ENCODE measurements at places on chromosomes 4 and X.

DNA sequence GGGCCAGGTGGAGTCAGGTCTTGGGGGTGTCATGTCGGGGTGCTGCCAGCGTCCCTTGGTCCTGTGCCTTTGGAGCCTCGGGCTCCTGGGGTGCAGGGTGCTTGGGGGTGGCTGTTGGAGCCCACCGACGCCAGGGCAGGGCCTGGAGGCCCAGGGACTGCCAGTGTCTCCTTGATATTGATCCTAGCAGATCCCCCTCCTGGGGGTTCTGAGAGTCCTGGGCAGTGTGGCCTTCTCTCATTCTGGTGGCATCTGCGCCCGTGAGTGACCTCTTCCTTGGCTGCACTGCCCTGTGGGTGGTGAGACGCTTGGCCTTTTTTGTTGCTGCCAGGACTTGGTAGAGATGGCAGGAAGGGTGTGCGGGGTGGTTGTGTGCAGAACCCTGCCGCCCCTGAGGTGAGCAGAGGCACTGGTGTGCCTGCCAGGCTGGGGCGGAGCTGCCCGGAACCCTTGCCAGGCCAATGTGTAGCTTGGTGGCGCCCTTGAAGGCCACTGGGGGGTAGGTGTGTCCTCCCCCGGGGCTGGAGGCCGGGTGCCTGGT, 7.0 kb downstream of the NAT8L start:
- DNase-seq = no peak

DNA sequence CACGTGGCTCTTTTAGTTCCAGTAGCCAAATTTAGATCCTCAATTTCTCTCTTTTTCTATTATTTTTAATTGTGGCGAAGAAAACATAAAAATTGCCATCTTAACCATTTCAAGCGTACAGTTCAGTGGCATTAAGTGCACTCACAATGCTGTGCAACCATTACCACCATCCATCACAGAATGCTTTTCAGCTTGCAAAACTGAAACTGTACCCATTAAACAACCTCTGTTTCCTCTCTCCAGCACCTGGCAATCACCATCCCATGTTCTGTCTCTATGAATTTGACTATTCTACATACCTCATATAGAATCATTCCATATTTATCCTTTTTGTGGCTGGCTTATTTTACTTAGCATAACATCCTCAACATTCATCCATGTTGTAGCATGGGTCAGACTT, 74.9 kb downstream of the METTL14 start:
- no peak for DNase-seq

GRCh38 chr4:159655547-159655946, 552.7 kb downstream of the RAPGEF2 start:
- no peak for DNase-seq

- no peak for DNase-seq
Observed at GRCh38 chr4:88745581-88746163, 48.0 kb upstream of the NAP1L5 start.

GRCh38 chr4:60173103-60173502, 1027.0 kb upstream of the ADGRL3 start:
- DNase-seq = no peak

- DNase-seq = no peak
Observed at GRCh38 chr4:36446275-36446674, 164.9 kb downstream of the DTHD1 start.

DNA sequence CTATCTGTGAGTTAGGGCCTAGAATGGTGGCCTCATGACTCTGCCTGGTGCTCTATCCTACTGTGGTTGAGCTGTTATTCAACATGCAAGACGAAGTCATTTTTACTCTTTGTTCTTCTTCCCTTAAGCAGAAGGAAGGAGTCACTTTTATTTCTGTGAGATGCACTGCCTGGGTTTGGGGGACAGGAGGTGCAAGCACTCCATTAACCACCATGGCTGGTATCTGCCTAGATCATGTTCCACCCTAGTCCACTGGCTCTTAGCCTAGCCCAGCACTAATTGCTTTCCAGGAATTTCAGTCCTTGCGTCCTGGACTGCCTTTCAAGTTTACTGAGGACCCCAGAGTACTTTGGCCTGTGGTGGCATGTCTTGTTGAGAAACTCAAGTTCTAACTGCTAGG, 1182.7 kb downstream of the FSTL5 start:
- no peak for DNase-seq

- no peak for DNase-seq
Observed at GRCh38 chrX:44843753-44844152, at the start of gene DUSP21. Gene DUSP21, plus strand, starts transcription at chrX:44844021. Its CDS starts 112 bp downstream, at chrX:44844133.

- DNase-seq = no peak
Observed at GRCh38 chr4:147957446-147957845, 225.6 kb downstream of the ARHGAP10 start.

DNA sequence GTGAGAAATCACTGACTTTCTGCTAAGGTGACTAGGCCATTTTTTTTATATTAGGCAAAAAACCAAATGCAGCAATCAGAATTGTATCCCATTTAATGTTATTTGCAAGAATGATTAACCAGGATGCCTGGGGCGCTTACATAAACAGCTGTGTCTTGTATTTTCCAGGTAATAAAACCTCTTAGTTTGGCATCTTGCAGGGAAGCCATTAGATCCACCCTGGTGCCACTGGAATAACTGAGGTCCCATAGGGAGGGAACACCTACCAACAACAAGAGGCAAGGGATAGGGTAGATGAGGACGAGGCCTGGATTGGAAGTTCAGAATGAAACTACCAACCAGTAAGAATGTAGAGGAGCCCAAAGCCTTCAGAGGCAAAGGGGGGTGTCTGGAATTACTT, 288.3 kb downstream of the ARHGAP24 start:
- no peak for DNase-seq

- DNase-seq = no peak
Observed at GRCh38 chr4:137267024-137267423, 265.3 kb downstream of the PCDH18 start.

DNA sequence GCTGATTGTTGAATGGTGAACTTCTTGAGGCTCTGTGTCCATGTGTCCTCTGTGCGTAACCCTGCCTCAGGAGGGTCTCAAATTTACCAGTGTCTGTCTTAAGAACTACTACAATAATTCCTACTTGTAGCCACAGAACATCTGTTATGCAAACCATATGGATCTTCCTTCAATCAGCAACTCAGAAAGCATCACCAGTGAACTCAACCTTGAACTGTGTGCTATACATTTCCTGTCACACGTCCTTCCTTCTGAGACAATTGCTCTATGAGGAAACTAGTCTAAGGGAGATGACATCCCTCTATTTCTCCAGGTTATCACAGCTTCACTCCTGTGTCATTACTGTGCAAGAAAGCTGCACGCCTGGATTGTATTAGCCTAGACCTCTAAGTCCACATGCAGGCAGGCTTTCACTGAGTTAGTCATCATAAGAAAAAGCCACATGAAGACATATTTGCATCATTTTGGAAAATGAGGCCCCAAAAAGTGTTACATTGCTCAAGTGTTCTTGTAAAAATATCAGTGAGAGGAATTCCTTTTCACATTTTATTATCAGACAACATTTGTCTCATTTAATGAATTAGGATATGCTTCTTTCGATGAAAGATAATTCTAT, 157.8 kb downstream of the AFF2 start:
- DNase-seq = no peak
